ENCODE measurements at places on chromosomes 2 and 18. TPM values are rescaled to one million over a fixed set of nuclear protein-coding genes. Genes with fewer than 3 reads are reported as not detected.

The SAP130 gene
- 24.6 TPM for total RNA-seq

The INPP4A gene
- total RNA-seq = 19.4 TPM

The KCNJ3 gene
- total RNA-seq = not detected

The GALR1 gene
- not detected for total RNA-seq

The C18orf54 gene
- total RNA-seq = 10.2 TPM
